ENCODE measurements at places on chromosomes 6 and 20.
A peak's percentile ranks its signal among the peaks of the same experiment; 100 is the strongest.

GRCh38 chr6:53069427-53069826 lies 4.2 kb downstream of the FBXO9 start:
- no peak for DNase-seq

- no peak for DNase-seq
Measured at GRCh38 chr6:21005816-21006570, 471.7 kb downstream of the CDKAL1 start.

DNA sequence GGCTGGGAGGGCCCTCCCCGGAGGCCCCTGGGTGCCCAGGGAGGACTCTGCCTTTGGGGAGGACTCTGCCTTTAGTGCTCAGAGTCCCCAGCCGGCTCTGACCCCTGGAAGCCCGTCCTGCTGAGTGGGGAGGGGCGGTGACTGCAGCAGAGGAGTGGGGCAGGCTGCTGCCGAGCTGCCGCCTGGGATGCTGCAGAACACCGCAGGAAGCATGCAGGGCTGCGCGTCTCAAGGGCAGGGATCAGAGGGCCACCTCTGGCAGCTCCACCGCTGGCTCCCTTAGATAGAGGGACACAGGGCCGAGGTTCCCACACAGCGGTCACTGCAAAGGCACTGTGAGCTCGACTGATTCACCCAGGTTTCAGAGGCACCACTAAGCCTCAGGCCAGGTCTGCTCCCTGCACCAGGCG lies 82.2 kb upstream of the GATA5 start:
- DNase-seq, result no peak

- DNase-seq, result no peak
Measured at GRCh38 chr6:63573899-63574553, 1.7 kb downstream of the LOC128125822 start.

DNA sequence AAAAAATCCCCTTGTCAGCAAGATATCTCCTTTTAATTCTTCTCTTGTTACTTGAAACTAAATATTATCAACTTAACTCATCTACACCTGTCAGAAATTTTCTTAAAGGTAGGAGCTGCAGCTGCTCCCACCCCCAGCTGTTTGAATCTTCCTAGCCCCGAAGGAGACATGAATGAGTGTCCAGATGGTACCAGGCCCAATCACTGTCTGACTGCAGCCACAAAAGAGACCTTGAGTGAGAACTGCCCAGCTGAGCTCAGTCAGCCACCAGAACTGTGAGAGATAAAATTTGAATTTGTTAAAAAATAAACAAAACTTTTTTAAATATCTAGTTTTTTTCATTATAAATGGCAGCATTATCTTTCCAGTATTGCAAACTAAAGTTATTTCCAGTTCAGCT lies 84.7 kb downstream of the PRSS35 start:
- DNase-seq, result no peak

DNA sequence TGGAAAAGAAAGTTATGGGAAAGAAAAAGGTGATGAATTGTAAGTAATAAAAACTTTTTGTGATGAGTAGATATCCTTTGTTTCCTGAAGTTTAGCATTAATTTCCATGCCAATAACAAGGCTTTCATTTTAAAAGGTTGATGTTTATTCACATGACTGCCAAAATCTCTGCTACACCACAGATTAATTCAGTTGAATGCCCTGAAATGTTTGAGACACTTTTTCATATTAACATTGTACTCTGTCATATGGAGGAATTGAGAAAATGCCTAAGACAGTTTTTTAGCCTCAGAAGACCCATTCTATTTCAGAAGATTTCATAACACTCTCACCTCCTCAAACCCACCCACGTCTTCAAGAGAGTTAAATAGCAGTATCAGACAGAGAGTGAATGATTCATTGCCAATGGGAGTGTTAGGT lies 115.5 kb downstream of the ADGRG6 start:
- DNase-seq, result no peak

- DNase-seq, result no peak
Measured at GRCh38 chr6:16851758-16852157, 90.5 kb upstream of the ATXN1 start.

- DNase-seq, result no peak
Measured at GRCh38 chr20:4018023-4018748, 2.8 kb upstream of the RNF24 start.

DNA sequence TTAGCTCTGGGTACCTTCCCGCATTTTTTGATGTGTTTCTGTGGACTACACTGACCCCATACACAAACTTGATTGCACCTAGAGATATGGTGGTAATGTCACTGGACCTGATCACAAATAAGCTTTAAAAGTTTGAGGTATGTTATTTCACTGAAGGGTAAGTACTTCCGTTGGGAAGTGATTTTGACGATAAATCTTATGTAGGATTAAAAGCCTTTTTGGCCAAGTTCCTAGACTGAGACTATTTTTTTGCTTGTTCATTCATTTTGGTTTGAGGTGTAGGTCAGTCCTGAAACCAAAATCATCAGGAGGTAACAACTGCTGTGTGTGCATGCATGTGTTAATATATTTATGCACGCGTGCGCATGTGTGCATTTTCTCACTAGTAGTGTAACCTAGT lies 336.3 kb downstream of the TFAP2A start:
- DNase-seq, result no peak

DNA sequence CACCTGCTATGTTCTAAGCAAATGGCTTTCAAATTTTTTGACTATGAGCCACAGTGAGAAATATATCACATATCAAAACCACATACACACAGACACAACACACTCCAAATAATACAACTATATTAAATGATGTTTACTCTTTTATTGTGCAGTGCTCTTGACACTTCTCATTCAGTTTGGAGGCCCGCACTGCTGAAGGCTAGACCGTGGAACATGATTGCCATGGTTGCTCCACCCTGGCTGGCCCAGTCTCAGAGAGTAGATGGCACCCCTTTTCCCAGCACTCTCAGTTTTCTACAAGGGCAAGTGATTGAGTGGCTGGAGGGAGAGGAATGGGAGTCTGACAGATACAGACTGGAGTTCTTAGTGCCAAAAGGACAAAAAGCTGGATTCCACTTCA lies 86.9 kb downstream of the SH3BGRL2 start:
- no peak for DNase-seq

DNA sequence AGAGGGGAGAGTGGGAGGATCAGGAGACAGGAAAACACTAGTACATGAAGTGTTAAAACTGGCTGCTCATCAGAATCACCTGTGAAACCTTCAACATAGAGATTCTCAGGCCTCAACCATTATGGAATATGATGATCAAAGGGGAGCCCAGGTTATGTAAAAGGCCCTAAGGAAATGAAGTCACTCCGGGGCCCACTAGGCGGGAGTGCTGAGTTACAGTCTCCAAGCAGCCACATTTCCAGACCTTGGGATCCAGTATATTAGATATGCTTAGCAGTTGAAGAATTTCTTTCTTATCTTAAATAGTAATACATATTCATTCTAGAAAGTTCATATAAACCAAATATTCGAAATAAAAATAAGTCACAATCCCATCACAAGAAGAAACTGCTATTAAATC lies 476.3 kb downstream of the PRKN start:
- peak; percentile 25 for DNase-seq

DNA sequence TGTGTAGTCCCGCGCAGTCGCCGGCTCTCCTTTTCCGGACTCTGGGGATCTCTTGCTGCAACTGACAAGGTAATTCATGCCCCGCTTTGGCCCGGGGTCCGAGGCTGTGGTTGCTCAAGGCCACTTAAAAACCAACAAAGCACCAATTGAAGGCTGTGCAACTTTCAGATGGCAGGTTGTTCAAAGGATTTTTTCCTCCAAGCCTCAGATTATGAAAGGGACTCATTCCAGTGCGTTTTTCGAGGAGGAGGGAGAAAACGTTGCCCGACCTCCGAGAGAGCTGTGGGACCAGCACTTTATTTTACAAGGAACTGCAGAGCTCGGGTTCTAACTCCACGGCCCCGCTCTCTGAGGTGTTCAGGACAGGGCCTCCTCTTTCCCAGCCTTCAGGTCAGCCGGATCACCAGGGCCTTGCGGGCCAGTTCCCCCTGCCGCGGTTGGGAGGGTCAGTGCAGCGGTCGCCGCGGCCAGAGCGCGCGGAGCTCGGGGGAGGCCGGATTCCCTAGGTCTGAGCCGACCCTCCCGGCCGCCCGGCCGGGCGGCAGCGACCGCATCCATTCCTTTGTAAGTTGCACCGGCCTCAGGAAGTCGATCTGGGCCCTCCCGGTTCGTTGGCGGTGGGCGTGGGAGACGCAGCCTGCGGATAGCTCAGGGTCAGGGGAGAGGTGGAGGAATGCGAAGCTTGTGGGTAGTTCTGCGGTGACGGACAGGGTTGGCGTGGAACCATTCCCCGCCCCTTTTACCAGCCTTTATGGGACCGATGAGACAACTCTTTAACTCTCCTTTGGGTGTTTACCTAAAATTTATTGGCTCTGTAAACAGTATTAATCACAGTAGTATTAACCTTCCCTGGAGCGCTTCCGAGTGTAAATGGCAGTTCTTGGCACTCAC lies 1.6 kb downstream of the UTRN start:
- DNase-seq, result peak; percentile 90

DNA sequence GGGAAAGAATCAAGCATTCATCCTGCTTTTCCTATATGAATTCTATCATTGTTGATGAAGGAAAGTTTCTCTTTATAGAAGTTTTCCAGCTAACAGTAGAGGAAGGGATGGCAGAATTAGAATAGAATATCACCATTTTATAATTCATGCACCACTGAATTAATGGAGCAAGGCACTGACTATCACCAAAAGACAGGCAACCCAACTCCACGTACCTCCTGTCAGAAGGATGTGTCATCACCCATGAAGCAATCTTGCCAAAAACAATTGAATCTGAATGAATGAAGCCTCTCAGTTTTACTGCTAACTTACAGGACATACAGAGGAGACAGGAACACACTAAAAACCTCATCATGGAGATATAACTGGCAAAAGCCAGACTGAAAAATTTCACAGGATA lies 122.4 kb downstream of the NFATC2 start:
- no peak for DNase-seq

- DNase-seq, result no peak
Measured at GRCh38 chr6:37068356-37069270, 63.2 kb downstream of the FGD2 start.

DNA sequence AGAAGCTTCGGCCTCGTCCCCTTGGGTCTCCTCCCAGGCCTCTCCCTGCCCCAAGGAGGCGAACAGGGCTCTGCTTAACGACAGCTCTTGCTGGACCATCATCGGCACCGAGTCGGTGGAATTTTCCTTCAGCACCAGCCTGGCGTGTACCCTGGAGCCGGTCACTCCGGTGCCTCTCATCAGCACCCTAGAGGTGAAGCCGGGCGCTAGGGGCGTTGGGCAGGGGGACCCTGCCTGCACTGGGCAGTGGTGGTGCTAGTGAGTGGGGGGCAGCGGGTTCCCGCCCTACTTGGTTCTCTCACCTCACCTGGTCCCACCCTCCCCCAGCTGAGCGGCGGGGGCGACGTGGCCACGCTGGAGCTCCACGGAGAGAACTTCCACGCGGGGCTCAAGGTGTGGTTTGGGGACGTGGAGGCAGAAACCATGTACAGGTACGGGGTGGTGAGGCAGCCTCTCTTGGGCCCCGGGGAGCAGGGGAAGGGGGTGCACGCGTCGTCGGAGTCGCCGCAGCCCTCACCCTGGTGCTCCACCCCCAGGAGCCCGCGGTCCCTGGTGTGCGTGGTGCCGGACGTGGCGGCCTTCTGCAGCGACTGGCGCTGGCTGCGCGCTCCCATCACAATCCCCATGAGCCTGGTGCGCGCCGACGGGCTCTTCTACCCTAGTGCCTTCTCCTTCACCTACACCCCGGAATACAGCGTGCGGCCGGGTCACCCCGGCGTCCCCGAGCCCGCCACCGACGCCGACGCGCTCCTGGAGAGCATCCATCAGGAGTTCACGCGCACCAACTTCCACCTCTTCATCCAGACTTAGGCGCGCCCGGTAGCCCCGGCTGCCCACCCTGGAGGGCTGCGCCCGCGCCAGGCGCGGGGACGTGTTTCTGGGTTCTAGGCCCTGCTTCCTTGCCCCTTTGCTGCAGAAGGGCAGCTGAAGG lies 8.3 kb upstream of the MATN4 start:
- DNase-seq, result no peak

DNA sequence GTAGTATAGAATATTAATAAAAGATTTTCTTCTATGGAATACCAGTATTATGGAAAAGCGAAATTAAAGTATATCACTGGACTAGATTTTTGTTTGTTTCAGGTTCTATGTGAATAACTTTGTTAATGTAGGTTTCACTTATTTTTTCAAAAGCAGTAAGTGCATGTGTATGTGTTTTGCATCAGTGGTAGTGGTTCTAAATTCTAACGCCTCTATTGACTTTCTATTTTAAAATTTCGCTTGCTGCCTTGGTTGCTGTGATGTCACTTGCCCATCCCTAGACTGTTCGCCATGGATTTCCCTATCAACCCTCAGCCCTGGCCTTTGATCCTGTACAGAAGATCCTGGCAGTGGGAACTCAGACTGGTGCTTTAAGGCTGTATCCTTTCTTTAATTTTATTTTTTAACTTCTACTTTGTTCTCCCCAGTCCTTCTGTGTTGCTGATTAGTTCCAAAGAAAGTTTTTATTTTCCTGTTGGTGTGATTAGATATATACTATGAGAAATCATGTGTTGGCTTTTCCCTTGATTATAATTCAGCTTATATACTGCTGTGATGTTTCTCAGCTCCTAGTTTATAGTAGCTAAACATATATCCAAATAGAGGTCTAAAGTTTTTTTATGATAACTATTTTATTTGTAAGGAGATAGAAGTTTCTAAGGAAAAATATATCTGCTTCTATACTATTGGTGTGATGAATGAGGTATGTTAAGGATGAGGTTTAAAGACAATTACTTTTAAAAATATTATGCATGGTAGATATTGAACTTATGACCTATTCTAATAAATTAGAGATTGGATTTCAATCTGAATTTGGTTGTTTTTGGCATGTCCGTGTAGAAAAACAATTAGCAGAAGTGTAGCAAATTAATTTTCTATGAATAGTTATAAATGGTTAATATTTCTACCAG lies 1.7 kb downstream of the STXBP5 start:
- DNase-seq, result no peak

- no peak for DNase-seq
Measured at GRCh38 chr6:109672175-109672574, 18.8 kb downstream of the AK9 start.

GRCh38 chr20:57749869-57750268 lies 40.1 kb upstream of the PMEPA1 start:
- peak; percentile 6 for DNase-seq

GRCh38 chr6:104653781-104654180 lies 205.9 kb downstream of the HACE1 start:
- no peak for DNase-seq

DNA sequence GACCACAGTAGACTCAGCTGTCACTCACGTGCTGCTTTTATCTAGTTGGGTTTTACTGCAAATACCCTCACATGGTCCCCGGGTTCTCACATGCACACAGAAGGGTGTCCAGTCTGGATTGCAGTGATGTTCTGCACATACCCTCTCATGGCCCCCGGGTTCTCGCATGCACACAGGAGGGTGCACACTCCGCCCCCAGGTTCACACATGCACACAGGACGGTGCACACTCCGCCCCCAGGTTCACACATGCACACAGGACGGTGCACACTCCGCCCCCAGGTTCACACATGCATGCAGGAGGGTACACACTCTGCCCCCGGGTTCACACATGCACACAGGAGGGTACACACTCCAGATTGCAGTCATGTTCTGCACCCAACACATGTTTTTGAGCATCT lies 224.3 kb downstream of the ERMARD start:
- DNase-seq, result no peak

GRCh38 chr6:73704260-73704659 lies 8.3 kb downstream of the CD109 start:
- no peak for DNase-seq

Measured in pancreas (tissue), 10 donors.